ENCODE measurements at places on chromosomes 3 and 15. TPM values are rescaled to one million over a fixed set of nuclear protein-coding genes. Genes with fewer than 3 reads are reported as not detected.

Gene PLCH1
- 3.0 TPM for total RNA-seq

Gene BNC1
- not detected for total RNA-seq

Gene ARGFX
- total RNA-seq: not detected

GRCh38 chr3:3081381-3082233, 28.6 kb downstream of the IL5RA start:
- no peak for DNase-seq

- no peak for DNase-seq
These were observed 88.6 kb downstream of the GTPBP8 start for GRCh38 chr3:113079218-113079961.

- DNase-seq: no peak
These were observed 98.5 kb upstream of the MYO5C start for GRCh38 chr15:52394118-52394517.

- no peak for DNase-seq
These were observed 59.8 kb upstream of the PSMD6 start for GRCh38 chr3:64082961-64083541.

DNA sequence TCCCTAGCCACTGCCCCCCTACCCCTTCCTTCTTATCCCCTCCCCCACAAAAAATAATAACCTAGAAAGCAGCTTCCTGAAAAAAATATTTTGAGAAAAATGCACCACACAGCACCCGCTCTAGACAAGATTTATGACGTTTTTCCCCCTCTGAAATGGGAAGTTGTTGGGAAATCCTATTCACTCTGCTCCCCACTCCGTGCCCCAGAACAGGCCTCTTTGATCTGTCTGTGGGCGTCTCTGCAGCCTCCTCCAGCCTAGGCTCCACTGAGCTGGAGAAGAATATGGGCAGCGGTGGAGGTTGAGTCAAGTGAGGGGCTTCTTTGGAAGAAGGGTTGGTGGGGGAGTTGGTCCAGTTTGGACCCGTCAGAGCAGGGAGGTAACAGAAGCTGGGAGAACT, 28.5 kb upstream of the POLG start:
- no peak for DNase-seq

Gene LRRC31
- total RNA-seq: not detected
